ENCODE measurements at places on chromosomes 13 and 19.

GRCh38 chr13:51895906-51896888, 34.4 kb downstream of the CCDC70 start:
- H3K4me1 ChIP-seq = no peaks in the 10 kb centered on the region
- no peak overlapping the region for H3K4me3 ChIP-seq
- H3K36me3 ChIP-seq = no peaks in the 10 kb centered on the region
- H3K27ac ChIP-seq = no peak overlapping the region
- peaks cover 5% of the 10 kb centered on the region for H3K27me3 ChIP-seq

GRCh38 chr19:40688309-40688708, 2.1 kb downstream of the NUMBL start:
- no peak overlapping the region for H3K27ac ChIP-seq
- H3K4me3 ChIP-seq = no peak overlapping the region
- H3K36me3 ChIP-seq = peaks cover 12% of the 10 kb centered on the region
- no peaks in the 10 kb centered on the region for H3K27me3 ChIP-seq

DNA sequence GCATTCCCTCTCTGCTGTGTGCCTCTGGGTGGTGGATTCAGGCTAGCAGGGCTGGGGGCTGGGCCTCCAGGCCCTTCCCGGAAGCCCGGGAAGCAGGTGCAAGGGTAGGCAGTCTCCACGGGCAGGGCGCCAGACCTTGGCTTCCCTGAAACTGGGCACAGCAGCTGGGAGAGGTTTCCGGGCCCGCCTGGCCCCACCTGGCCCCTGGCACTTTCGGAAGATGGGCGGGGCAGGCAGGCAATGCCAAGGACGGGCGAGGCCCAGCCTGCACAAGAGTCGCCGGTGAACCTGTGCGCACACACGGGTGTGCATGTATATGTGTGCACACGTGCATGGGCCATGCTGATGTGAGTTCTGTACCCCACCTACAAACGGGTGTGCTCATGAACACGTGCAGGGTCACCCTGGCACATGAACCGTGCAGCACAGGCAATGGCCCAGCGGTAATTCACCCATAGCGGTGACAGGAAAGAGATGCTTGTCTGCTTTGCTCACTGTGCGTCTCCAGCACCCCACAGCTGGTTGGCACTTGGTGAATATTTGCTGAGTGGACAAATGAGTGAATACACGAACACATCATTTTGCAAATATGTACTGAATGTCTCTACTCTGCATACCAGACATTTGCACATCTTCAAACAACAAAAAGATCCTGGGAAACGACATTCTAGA, 15.3 kb downstream of the GADD45B start:
- H3K4me1 ChIP-seq = peaks cover 18% of the 10 kb centered on the region
- no peak for DNase-seq
- no peak overlapping the region for H3K4me3 ChIP-seq
- H3K27me3 ChIP-seq = peaks cover 47% of the 10 kb centered on the region
- no peaks in the 10 kb centered on the region for H3K36me3 ChIP-seq

DNA sequence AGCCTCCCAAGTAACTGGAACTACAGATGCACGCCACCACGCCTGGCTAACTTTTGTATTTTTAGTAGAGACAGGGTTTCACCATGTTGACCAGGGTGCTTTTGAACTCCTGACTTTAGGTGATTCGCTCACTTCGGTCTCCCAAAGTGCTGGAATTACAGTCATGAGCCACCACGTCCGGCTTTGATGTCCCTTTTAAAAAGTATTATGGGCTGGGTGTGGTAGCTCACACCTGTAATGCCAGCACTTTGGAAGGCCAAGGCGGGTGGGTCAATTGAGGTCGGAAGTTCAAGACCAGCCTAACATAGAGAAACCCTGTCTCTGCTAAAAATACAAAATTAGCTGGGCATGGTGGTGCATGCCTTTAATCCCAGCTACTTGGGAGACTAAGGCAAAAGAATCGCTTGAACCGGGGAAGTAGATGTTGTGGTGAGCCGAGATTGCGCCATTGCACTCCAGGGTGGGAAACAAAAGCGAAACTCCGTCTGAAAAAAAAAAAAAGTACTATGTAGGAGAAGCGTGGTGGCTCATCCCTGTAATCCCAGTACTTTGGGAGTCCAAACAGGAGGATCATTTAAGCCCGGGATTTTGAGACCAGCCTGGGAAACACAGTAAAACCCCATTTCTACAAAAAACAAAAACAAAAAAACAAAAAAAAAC, 22.8 kb upstream of the ERVV-1 start:
- no peak overlapping the region for H3K4me3 ChIP-seq
- no peak overlapping the region for H3K27ac ChIP-seq
- peaks cover 25% of the 10 kb centered on the region for H3K36me3 ChIP-seq
- DNase-seq = no peak

- H3K36me3 ChIP-seq = no peaks in the 10 kb centered on the region
- no peak overlapping the region for H3K27ac ChIP-seq
- no peak overlapping the region for H3K4me3 ChIP-seq
- DNase-seq = no peak
Measured at GRCh38 chr13:51630288-51630615, 46.0 kb downstream of the WDFY2 start.

DNA sequence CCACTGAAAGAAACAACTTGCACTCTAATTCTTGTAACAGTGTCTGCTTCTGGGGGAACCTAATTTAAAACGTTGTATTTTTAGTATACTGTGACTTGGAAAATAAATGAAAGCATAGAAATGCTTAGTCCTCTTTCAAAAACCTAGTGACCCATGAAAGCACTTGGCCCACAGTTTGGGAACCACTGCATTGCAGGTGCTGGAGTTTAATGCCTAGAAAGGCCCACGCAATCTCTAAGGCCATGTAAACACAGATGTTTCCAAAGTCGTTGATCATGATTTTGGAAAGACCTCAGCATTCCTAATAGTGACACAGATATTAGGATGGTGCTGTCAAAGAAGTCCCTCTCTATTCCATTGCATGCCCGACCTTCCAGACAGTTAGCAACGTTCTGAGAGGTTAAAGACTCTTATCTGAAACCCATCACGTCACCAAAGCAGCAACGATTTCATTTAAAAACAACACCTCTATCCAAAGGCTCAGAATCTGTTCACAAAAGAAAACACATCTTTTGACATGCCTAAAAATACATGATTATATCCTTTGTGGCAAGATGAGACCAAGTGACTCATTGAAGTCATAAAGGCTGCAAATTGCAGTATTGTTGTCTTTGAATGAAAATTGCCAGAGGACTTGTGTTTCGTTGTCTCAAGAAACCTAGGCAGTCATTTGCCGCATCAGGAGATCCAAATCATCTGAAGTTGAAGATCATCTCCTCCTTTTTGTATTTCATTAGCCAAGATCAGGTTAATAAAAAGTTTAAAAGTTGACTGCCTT, 328.0 kb upstream of the ZNF507 start:
- no peak overlapping the region for H3K4me3 ChIP-seq
- no peaks in the 10 kb centered on the region for H3K4me1 ChIP-seq
- H3K27me3 ChIP-seq = no peaks in the 10 kb centered on the region
- no peaks in the 10 kb centered on the region for H3K36me3 ChIP-seq

GRCh38 chr13:44120849-44121755, 241.4 kb downstream of the LACC1 start:
- H3K36me3 ChIP-seq = no peaks in the 10 kb centered on the region
- peaks cover 9% of the 10 kb centered on the region for H3K4me1 ChIP-seq
- no peak for DNase-seq
- H3K27ac ChIP-seq = no peak overlapping the region

- DNase-seq = no peak
- H3K4me1 ChIP-seq = no peaks in the 10 kb centered on the region
- no peak overlapping the region for H3K4me3 ChIP-seq
- no peaks in the 10 kb centered on the region for H3K27me3 ChIP-seq
Measured at GRCh38 chr13:103403148-103403740, 337.0 kb upstream of the SLC10A2 start.

DNA sequence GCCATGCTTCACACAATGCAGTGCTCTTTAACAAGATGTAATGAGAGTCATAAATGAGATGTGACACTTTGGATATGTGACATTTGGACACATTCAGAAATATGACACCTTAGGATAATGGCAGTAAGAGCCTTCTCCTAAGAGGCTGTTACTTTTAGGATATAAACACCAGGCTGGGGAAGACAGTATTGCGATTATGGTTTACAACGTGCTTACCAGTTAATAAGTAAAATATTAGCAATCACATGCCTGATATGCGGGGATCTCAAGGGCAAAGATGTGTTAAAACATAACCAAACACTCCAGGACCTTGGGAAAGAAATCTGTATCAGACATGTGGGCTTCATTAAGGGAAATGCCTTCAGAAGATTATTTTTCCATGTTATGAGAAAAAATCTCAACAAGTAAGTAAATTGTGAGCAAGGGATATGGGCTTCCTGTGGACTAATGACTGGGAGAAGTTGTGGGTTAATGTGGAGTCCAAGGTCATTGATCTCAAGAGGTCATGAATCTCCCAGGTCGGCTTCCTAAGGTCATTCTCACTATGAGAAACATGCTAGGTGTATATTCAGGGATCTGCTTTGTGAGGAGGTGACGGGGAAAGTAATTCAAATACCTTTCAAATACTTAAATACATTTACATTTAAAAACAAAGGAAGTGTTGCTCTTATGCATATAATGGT, 105.3 kb downstream of the STARD13 start:
- peaks cover 15% of the 10 kb centered on the region for H3K27me3 ChIP-seq
- H3K4me1 ChIP-seq = no peaks in the 10 kb centered on the region
- no peaks in the 10 kb centered on the region for H3K36me3 ChIP-seq
- DNase-seq = no peak
- H3K4me3 ChIP-seq = no peak overlapping the region

GRCh38 chr19:16355293-16356043, 30.8 kb downstream of the KLF2 start:
- no peak for DNase-seq
- H3K27me3 ChIP-seq = peaks cover 2% of the 10 kb centered on the region
- H3K4me3 ChIP-seq = no peak overlapping the region
- H3K27ac ChIP-seq = no peak overlapping the region

- no peaks in the 10 kb centered on the region for H3K4me1 ChIP-seq
- no peaks in the 10 kb centered on the region for H3K27me3 ChIP-seq
- no peak overlapping the region for H3K27ac ChIP-seq
- H3K4me3 ChIP-seq = no peak overlapping the region
Measured at GRCh38 chr13:60794751-60795150, 397.7 kb downstream of the TDRD3 start.

DNA sequence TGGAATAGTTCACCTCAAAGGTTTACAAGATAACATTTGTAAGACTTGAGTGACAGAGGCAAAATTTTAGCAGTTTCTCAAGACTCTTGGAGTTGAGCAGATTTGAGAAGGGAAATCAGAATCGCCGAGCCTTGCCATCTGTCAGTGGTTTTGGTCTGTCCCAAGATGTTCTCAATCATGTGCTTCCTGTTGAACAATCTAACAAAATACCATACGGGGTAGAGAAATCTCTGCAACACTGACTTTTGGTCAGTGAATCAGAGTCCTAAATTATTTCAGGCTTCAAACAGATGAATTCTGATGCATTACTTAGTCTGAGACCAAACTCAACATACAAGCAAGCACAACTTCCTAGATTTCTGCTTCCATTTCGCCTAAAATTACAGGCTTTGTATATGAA, 3.8 kb downstream of the KCTD12 start:
- H3K36me3 ChIP-seq = no peaks in the 10 kb centered on the region
- H3K27ac ChIP-seq = no peak overlapping the region
- peaks cover 2% of the 10 kb centered on the region for H3K27me3 ChIP-seq
- H3K4me3 ChIP-seq = no peak overlapping the region
- no peak for DNase-seq

GRCh38 chr13:91533354-91533753, 134.9 kb downstream of the GPC5 start:
- H3K4me1 ChIP-seq = no peaks in the 10 kb centered on the region
- H3K27ac ChIP-seq = no peak overlapping the region
- no peak overlapping the region for H3K4me3 ChIP-seq
- no peaks in the 10 kb centered on the region for H3K36me3 ChIP-seq

GRCh38 chr19:48386981-48387380, 4.4 kb downstream of the KDELR1 start:
- no peak overlapping the region for H3K4me3 ChIP-seq
- no peak for DNase-seq
- peaks cover 9% of the 10 kb centered on the region for H3K4me1 ChIP-seq
- H3K27ac ChIP-seq = no peak overlapping the region
- peaks cover 50% of the 10 kb centered on the region for H3K36me3 ChIP-seq

DNA sequence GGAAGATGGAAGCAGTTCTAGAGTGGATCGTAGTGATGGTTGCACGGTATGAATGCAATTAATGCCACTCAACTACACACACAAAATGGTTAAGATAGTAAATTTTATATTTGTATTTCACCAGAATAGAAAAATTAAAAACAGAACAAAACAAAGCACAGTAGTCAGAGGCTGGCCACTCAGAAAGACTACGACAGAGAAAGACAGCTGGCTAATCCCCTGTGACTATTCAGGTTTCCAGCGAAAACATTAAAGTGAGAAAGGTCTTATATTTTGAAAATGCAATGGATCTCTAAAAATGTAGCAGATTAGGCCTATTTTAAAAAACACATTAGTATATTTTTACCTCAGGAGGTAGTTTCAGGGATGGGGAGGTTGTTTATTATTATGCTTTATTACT, 131.3 kb upstream of the POSTN start:
- no peak overlapping the region for H3K27ac ChIP-seq
- no peak overlapping the region for H3K4me3 ChIP-seq
- DNase-seq = no peak
- no peaks in the 10 kb centered on the region for H3K4me1 ChIP-seq
- H3K27me3 ChIP-seq = no peaks in the 10 kb centered on the region
- H3K36me3 ChIP-seq = no peaks in the 10 kb centered on the region

GRCh38 chr13:75838366-75839005, 202.4 kb downstream of the LMO7 start:
- H3K4me3 ChIP-seq = no peak overlapping the region
- H3K36me3 ChIP-seq = peaks cover 35% of the 10 kb centered on the region
- peaks cover 15% of the 10 kb centered on the region for H3K4me1 ChIP-seq
- H3K27ac ChIP-seq = no peak overlapping the region
- H3K27me3 ChIP-seq = no peaks in the 10 kb centered on the region

DNA sequence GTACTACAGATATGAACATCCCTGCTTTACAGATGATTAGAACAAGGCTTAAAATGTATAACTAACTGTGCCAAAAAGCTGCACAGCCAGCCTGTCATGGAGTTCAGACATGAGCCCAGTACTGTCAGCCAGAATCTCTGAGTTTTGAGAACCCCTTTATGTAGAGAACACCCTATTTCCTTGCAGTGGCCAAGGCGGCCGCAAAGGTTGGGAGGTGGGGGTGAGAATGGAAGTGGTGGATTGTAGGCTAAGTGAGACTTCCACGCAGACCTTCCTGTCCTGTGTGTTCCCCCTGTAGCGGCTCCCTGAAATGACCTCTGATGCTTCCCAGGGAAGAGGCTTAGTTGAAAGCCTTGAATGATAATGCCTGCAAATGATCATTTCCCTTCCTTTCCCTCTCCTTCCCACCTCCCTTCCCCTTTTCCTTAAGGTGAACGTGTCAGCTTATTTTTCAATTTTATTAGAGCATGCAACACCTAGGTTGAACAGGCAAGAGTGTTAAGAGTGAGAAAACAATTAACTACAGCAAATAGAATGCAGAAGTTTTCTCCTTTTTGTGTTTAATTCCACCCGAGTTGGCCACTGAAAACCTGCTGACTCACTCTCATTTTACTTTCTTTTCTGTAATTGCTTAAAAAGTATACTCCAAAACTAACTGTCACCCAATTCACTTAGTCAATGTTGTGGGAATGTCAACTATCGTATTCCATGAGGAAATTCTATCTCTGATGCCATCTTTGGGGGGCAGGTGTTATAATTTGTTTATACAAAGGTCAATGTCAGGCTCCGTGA, 167.0 kb upstream of the EDNRB start:
- no peak overlapping the region for H3K27ac ChIP-seq
- H3K27me3 ChIP-seq = peaks cover 13% of the 10 kb centered on the region
- H3K4me3 ChIP-seq = no peak overlapping the region
- H3K4me1 ChIP-seq = no peaks in the 10 kb centered on the region
- H3K36me3 ChIP-seq = no peaks in the 10 kb centered on the region
